ENCODE measurements at places on chromosomes 4 and X.

DNA sequence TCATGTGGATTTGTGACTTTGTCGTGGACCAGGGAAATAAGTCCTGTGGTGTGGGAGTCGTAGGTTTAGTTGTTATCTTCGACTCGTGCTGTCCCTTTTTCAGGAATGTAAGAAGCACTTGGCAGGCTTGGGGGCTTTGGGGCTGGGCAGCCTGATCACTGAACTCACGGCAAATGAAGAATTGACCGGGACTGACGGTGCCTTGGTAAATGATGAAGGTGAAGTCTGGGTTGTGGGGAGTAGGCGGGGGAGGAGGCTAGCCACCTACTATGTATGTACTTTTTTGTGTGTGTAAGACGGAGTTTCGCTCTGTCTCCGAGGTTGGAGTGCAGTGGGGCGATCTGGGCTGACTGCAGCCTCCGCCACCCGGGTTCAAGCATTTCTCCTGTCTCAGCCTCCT is 1.2 kb downstream of the TAF1 start:
- no peak for DNase-seq

DNA sequence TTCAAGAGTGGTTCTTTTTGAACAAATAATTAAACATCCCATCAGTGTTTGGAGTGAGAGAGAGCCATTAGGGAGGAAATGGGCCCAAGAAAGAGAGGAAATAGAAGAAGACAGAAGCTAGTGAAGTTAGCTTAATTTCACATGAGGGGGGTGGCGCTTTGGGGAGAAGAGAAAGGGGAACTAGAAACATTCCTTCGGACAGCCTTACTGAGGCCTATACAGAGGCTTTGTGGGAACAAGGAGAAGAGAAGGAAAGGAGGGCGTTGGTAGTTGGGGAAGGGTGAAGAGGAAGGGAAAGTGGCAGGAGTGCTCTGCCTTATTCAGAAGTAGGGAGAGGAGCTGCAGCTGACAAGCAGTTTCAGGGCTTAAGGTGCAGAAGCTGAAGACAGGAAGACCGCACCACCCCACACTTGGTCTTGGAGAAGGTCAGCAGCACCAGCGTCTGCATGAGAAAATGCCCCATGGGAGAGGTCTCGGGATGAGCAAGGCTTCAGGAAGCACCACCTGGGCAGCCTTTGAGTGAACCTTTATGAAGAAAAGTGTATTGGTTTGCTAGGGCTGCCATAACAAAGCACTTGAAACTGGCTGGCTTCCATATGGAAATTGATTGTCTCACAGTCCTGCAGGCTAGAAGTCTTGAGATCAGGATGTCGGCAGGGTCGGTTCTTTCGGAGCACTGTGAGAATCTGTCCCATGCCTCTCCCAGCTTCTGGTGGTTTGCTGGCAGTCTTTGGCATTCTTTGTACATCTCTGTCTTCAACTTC is 85.1 kb downstream of the KIT start:
- no peak for DNase-seq

DNA sequence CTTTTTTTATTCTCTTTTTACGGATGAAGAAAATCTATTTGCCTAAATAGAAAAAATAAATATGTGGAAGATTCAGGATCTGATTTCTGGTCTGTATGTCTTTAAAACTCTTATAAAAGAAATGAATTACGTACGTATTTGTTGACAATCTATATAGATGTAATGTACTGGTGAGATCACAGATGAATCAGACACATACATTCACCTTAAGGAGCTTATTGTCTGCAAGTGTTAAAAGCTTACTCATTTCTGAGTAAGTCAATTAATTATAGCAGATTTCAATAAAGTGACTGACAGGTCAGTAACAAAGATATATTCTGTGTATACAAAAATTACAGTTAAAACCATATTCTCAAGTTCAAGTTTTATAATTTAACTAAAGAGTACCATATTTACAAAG is 66.6 kb upstream of the NAF1 start:
- no peak for DNase-seq

DNA sequence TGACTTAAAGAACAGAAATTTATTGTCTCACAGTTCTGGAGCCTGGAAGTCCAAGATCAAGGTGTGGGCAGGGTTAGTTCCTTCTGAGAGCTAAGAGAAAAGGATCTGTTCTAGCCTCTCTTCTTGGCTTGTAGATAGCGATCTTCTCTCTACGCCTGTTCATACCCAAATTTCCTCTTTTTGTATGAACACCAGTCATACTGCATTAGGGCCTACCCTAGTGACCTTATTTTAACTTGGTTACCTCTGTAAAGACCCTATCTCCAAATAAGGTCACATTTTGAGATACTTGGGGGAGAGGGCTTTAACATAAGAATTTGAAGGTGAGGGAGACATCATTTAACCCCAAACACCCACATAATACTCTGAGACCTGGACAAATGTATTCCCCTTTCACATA is 55.6 kb upstream of the SPP1 start:
- DNase-seq = no peak

DNA sequence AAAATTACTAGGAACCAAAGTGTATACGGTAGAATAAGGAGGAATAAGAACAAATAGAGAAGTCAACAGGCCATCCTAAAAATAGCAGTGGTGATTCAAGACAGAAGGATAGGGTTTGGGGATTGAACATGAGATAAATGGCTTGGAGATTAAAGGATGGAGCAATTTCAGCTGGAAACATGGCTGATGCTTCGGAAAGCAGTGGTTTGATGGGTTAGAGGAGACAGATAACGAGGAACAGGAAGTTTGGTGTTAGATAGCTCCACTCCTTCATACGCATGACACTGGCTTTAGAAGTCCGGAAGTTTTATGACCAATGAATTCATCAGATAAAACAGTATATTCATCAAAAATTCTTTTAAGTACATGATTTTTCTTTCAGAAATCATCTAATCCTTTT is 70.8 kb upstream of the GALNTL6 start:
- no peak for DNase-seq
